ENCODE measurements at places on chromosomes 2 and 18.

GRCh38 chr2:41004700-41005099 is 552.8 kb upstream of the SLC8A1 start:
- DNase-seq, result no peak

GRCh38 chr2:74399785-74400184 is 19.7 kb upstream of the DCTN1 start:
- DNase-seq, result no peak

- DNase-seq, result no peak
Measured at GRCh38 chr18:58723810-58724602, 52.7 kb downstream of the MALT1 start.

GRCh38 chr2:1617425-1618021 is 126.8 kb downstream of the PXDN start:
- no peak for DNase-seq

DNA sequence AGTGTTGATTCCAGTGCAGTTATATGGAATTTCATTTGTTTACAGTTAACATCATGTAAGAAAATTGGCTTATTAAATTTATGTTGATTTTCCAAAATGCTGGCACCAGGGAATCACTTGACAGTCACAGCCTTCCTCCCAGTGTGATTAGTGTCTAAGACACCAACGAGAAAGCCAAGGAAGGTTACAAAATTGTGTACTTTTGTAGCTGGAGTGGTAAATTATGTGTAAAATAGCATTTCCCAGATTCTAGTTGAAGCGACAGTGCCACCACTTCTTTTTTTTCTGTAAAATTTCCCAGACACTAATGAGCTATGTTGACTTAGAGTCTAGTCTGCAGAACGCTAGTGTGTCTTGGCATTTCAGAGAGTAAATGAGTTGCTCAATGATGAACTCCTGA is 101.3 kb downstream of the NCK2 start:
- no peak for DNase-seq

- no peak for DNase-seq
Measured at GRCh38 chr18:9737472-9738121, 29.5 kb downstream of the RAB31 start.

DNA sequence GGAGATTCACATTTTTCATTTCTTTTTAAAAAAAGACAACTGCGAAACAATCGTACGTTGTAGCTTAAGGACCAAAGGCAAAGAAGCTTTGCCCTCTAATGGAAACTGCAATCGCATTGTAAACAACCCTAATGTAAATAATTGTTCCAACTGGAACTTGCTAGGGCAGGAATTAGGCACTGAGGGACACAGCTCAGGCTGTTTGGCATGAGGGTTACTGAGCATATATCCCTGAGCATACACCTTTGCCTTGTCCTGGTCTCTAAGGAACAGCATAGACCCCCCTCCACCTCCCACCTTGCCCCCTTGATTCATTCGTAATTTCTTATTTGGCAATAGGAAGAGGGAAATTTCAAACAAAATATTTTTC is 396.4 kb downstream of the LNPK start:
- DNase-seq, result no peak

Measured in stimulated activated CD8-positive, alpha-beta memory T cell treated with anti-CD3 and anti-CD28 coated beads, Interleukin-15, amount 100 ng/mL, for 48 hours (primary cell).